ENCODE measurements at places on chromosomes 4 and X.
A peak's percentile ranks its signal among the peaks of the same experiment; 100 is the strongest.

DNA sequence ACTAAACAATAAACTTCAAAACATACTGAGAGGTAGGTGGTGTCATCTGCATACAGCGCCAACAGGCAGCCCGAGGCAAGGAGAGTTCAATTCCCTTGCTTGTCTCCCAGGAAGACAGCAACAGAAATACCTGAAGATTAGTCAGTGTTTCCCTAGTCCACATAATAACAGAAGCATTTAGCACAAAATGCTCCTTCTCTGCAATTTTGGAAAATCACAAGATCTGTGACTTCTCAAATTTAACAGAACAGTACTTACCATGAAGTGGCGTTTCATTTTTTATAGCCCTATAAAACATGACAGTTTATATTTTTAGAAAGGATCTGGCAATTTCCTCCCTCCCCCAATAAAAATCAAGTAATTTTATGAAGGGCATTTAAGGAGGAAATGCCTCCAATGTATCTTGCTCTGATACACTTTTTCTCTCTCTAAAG is 67.1 kb upstream of the MYOZ2 start:
- DNase-seq, result no peak

DNA sequence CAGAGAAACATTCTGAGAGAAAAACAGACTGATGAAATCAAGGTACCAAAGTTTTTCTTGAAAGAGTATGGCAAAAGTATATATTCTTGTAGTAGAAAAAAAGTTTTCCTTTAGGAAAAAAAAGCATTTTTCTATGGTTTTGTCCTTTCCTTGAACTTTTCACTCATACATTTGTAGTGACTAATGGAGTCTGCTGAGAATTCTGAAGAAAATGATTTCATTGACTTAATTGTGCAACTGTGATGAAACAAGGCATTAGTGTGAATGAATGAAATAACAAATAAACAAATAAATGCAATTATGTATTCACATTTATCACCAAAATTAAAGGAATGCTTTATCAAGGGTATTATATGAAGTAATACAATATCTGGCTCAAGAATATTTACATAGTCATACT is 5.7 kb downstream of the CSN1S1 start:
- no peak for DNase-seq

GRCh38 chr4:133149932-133150471 is 908 bp downstream of the PCDH10 start:
- no peak for DNase-seq

DNA sequence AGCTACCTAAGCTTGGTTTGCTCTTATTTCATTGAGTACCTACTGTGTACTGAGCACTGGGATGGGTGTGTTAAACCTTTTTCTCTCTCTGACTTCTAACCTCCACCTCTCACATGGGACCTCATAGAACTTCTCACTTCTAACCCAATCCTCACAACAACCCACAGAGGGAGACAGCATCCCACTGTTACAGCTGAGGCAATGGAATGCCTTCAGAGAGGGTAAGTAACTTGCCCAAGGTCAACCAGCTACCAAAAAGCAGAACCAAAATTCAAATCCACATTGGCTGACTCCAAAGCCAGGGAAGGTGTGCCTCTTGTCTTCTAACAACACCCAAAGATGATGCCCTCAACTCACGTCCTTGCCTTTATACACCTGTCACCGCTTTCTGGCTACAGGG is 5.4 kb downstream of the SEL1L3 start:
- DNase-seq, result no peak

DNA sequence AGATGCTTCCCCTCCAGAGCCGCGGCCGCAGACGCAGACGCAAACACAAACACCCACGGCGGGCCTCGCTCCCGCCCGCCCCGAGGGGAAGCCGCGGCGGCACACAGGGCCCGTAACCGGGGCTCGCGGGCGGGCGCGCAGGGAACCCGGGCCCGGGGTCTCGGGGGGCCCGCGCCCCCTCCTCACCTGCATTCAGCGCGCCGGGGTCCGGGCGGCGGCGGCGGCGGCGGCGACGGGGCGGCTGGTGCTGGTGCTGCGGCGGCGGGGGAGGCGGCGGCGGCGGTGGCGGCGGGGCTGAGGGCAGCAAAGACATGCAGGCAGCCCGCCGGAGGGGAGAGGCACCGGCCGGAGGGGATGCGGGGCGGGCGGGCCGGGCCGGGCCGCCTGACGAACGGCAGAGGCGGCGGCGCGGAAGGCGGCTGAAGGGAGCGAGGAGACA is 255 bp upstream of the CNOT6L start:
- peak; percentile 16 for DNase-seq

DNA sequence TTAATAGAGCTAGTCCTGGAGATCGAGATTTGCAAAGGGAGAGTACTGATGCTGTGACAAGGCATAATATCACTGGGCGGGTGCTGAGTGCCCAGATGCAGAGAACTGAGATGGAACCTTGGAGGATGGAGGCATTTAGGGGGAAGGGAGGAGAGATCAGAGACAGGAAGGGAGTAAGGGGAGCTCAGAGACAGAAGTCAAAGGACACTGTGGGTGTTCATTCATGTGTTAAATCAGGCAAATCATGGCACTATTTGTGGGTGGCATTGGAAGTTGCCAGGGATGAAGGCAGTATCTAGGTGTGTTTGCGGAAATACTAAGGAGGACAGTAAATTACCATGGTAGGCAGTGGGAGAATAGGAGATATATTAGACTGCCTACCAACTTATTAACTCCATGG is 135.0 kb downstream of the RBM46 start:
- no peak for DNase-seq

DNA sequence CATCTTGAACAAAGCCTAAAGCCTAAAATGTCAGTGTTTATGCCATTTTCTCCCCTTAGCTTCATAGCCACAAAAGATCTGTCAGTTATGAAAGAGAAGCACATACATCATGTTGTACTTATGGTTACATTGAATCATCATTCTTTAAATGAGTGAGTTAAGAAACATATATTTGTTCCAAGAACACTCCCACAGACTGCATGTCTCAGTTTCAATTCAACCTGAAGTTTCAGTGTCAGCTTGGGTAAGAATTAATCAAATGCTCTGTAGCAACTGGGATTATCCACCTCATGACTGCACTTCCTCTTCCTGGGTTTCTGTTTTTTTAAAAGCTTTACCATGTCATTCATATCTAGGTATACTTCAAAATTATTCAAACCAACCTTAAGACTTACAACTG is 3.9 kb upstream of the TMPRSS11B start:
- DNase-seq, result no peak

- no peak for DNase-seq
Observed at GRCh38 chr4:70714079-70714887, 7.5 kb upstream of the RUFY3 start.

DNA sequence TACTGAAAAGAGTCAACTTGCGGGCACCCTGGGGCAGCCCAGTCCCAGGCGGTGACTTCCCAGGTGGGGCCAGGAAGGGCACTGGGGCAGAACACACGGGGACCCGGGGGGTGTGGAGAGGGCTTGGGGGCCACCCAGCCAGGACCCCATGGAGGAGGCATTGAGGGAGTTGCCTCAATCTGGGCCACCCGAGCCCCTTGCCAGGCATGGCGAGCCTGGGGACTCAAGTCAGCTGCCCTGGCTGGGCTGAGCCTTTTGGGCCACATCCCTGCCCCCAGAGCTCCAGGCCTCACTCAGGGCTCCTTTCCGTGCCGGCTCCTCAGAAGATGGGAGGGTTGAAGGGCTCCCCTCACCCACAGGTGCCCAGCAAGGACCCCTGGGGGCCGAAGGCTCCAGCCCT is 6.6 kb upstream of the CPLX1 start:
- DNase-seq, result no peak

- DNase-seq, result no peak
Observed at GRCh38 chr4:156975686-156976085, 4.1 kb upstream of the PDGFC start.

GRCh38 chr4:25500626-25501316 is 123.7 kb downstream of the ANAPC4 start:
- no peak for DNase-seq

DNA sequence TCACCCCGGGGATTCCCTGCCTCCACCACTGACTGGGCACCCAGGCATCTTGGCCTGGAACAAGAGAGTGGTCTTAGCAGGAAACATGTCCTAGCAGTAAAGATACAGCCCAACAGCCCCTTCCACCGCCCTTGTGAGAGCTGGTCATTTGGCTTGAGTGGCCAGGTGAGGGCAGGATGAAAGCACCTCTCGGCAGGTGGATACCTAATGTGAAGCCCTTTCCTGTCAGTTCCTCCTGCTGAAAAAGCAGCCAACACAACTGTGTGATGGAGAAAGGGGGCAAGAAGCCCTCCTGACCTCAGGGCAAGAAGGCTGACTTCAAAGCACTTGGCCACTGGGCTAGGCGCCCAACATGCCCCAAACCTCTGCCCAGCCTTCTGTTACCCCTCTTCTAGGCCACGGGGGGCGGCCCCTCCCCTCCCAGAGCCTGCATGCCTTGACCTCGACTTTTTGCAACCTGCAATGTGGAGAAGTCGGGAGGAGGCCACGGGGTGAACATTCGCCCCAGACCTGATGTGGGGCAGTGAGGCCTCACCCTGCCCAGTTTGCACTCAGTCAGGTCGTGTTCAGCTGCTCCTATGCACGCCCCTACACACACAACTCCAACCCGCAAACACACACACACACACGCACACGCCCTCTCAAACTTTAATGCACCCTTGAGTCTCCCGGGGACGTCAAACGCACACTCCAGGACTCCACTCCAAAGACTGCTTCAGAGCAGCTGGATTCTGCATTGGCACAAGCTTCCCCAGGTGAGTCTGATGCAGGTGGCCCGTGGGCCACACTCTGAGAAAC is 1.1 kb downstream of the LGI2 start:
- no peak for DNase-seq

GRCh38 chr4:105461221-105461620 is 12.6 kb downstream of the PPA2 start:
- DNase-seq, result no peak

DNA sequence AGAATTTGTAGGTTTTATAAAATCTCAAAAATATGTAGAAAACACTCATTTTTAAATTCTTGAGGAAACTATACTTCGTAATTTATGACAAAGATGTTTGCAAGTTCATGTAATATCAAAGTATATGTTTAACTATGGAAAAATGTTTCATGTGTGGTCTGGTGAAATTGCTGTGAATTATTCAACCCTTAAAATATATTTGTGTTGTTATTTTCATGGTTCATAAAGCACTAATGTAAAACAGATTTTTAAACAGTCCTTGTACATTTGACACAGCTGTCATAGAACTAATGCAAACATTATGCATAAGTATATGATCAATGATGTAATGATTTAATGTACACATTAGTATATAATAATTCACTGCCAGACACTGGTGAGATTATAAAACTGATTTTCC is 83.1 kb upstream of the ARSJ start:
- no peak for DNase-seq

DNA sequence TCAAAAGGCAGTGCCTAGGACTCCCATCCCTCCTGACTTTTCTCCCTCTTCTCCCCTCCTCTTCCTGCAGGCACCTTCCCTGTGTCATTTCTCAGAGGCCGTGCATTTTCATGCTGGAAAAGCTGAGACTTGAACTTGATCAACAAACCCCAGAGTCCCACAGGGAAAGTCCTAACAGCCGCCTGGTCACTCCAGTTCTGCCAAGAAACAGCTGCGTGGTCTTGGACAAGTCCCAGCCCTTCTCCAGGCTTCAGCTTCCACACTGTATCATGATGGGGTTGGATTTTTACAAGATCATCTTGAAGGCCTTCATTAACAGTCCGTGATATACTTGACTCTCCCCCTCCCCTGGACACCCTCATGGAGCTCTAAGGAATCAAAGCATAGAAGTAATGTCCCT is 366.0 kb downstream of the BCOR start:
- DNase-seq, result no peak

DNA sequence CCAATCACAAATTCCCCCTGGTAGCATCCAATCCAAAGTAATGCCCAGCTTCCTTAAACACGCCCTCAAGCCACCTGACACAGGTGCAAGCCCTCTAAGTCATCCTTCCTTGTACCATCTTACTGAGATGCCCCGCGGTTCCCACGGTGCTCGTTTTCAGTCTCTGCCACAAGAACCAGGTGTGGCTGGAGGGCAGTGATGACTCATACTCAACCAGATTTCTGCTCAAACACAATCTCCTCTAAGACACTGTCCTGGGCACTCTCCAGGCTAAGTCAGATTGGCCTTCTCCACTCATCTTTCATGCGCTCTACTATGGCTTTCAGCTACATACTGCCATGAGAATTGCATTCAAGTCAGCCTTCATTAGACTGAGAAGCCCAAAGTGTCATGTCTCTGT is 3.5 kb downstream of the SH3KBP1 start:
- DNase-seq, result no peak

DNA sequence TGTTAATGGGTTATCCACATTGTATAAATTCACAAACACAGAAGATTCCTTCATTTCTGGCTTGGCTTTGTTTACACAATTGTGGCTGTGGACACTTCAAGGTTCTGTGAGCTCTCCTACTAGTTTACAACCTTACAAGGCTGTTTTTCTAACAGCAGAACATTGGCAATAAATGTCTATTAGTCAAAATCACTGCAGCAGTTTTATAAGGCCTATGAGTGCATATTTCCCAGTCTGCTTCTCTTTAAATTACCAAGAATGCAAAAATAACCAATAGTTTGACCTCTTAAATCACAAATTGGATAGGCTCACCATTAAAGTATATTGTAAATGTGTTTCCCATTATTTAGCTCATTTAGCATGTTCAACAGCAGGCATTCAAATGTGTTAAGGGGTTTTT is 239.2 kb downstream of the DKK2 start:
- DNase-seq, result no peak

DNA sequence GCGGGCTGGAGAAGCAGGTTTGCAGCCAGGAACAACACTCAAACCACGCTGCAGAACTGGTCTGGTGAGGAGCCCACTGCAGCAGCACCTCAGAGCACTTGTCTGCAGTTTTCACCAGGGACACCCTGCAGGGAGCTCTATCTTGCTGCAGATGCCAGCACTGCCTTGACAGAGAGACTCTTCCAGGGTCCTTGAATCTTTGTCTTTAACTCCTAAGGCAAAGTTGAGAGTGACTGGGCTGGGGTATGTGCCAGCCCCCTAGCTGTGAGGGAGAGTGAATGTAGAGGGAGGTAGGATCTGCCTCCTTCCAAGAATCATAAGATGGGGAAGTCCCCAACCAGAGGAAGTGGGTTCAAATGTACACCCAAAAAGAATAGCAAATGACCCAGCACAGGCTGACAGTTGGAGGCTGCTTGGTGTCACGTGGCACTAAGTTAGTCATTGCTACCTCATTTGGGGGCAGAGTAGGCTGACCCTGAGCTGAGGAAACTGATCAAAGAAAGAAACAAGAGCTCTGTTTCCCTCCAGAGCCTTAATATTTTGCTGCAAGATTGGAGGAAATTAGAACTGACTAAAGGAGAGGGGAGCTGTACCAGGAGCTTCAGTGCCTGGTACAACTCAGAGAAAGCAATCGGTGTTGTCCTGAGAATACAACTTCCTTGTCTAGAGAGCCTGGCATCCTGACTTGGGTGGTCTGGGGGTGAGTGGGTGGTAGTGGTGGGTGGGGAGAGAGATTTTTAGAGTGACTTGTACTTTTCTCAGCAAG is 28.2 kb upstream of the HUWE1 start:
- no peak for DNase-seq

Data from frontal cortex (tissue), 4 donors.